GM03348 (cell line): ENCODE measurements at places on chromosomes 5 and 9.
A peak's percentile ranks its signal among the peaks of the same experiment; 100 is the strongest.

GRCh38 chr5:158691631-158692255, 408.0 kb downstream of the EBF1 start:
- no peak for DNase-seq

DNA sequence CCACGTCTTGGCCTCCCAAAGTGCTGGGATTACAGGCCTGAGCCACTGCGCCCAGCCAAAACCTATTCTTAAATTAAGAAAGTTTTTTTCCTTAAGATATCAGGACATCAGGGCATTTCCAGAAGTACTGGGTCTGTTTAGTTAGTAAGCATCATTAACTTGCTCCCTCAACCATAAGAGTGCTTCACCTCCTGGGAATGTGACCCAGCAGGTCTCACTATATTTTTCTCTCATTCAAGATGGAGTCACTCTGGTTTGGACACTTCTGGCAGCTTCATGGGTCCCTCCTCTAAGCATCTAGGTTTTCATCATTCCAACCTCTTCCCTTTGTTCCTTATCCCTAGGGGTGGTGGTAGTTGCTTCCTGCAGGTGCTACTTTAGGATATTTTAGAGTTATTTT, 10.3 kb upstream of the BRD3OS start:
- no peak for DNase-seq

DNA sequence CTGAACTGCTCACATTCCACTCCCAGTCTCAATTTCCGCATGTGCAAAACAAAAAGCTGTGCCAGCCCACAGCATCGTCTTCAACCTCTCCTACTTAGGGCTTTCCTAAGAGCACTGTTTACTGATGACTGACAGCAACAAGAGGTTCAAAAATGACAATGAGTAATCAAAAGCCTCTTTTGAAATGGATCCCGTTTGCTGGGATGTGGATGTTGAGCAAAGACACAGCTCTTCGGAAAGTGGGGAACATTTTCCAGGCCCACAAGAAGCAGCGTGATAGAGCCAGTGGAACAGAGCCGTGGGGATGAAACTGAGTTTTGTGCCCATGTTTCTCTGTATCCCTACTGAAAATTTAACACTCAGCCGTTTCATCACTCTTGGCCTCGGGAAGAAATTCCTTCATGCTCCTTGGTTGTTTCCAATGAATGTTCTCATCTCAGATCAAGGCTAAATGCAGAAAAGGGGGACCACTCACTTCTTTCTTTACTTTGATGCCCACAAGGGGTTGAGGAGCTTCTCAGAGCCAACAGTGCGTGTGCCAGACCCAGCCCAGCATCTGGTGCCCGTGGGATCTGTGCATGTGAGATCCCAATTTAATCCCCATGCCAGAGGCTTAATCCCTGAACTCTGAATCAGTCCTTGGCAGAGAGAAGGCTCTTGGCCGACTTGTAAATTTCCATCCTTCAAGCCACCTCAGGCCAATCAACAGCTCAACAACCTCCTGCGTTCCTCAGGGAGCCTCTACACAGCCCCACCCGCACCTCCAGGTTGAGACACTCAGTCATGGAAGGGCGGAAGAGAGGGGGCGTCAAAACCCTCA, 230.2 kb upstream of the DAPK1 start:
- DNase-seq, result peak; percentile 79

GRCh38 chr9:20948703-20949102, 82.7 kb downstream of the HACD4 start:
- DNase-seq, result no peak

- DNase-seq, result no peak
Measured at GRCh38 chr5:10030219-10030831, 219.4 kb downstream of the ATPSCKMT start.

DNA sequence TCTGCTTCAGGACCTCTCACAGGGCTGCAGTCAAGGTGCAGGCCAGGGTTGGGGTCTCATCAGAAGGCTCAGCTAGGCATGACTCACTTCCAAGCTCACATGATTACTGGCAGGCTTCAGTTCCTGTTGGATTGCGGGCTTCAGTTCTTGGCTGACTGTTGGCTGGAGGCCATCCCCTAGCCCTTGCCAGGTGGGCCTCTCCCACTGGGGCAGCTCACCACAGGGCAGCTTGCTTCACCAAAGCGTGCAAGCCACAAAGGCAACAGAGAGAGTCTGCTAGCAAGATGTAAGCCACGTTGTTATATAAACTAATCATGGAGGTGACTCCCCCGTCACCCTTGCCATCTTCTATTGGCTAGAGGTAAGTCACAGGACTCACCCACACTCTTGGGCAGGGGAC, 14.4 kb downstream of the CPLX2 start:
- no peak for DNase-seq

DNA sequence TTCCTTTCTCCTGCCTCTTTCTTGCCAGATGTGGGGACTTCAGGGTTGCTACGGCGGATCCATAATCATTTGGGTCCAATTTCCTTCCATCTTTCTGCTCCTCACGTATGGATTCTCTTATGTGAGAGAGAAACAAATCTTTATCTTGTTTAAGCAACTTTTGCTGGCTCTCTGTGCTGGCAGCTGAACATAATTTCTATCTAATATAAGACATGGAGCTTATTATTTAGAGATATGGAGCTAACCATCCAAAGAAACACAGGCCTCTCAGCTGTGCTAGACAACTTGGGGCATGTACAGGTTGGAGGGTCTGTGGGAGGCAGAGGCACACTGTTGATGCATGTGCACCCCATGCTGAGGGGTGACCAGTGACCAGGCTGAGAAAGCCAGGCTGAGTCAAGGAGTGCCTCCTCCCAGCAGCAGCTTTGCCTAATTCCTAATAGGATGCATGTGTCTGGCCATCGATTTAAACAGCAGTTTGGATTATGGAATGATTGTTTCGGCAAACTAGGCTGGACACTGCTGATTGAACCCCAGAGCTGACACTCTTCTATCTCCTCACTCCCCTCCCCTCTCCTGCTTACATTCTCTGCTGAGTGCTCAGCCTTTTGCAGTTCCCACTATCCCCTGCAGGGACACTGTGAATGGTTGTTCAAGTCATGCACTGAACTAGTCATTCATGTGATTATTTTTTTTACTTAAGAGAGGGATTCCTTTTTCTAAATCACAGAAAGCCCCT, 195.8 kb downstream of the ERCC6L2 start:
- DNase-seq, result peak; percentile 58

DNA sequence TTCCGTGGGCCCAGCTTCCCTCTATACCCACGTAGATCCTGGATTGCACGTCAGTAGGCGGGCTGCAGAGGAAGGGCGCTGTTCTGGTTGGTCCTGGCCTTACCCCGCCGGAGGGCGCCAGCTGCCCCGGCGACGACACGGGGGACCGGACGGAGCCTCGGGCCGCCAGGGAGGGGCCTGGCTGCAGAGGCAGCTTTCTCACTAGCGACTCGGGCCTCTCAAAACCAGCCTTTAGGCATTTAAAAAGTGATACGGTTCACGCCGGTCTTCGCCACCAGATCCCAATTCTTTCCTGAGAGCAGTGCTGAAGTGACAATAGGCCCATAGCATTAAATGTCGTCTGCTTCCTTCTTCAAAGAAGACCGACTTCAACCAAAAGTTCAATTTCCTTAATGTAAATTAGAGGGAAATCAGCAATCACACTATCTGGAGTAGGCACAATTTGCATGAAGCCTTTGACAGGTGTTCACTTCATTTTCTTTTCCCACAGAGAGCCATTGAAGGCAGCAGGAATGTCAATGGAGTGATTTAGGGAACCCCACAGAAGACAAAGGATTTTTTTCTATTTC, 17.6 kb upstream of the UBE2D2 start:
- DNase-seq, result peak; percentile 50

GRCh38 chr9:112894041-112894440, 3.4 kb upstream of the SLC46A2 start:
- DNase-seq, result no peak

- DNase-seq, result peak; percentile 14
Measured at GRCh38 chr9:107838766-107839165, 349.2 kb upstream of the KLF4 start.

GRCh38 chr9:34997379-34997781, 7.8 kb downstream of the DNAJB5 start:
- peak; percentile 0 for DNase-seq

DNA sequence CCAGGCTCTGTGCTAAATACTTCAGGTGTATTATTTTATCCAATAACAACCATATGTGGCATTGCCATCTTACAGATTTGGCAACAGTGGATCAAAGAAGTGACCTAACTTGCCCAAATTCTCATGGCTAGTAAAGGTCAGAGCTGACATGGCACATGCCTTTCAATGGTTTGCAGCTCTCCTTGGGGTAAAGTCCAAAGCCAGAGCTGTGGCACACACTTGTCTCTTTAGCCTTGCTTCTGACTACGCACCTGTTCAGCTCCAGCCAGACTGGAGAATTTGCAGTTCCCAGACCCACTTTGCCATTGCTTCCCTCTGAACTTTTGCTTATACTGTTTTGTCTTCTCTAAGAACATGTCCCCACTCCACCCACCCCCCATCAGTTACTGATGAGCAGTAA, 5.9 kb downstream of the SLC35A4 start:
- DNase-seq, result no peak

DNA sequence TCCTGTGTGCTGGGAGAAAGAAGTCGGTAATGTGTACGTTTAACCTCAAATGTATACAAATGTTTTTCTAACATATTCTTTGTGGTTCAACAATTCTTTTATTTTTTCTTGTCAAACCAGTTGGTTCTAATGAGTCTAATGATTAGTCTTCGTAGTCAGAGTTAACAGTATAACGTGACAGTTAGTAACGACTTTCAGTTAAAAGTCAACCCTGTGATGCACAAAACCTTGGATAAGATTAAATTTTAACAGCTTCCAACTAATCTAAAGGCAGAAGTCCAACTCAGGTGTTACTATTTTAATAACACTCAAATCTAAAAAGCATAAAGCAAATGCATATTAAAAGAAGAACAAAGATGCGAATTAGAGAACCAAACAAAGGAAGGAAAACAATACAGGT, 47.0 kb downstream of the SEMA6A start:
- DNase-seq, result no peak

- no peak for DNase-seq
Measured at GRCh38 chr9:573691-574410, 267.6 kb upstream of the DMRT1 start.

DNA sequence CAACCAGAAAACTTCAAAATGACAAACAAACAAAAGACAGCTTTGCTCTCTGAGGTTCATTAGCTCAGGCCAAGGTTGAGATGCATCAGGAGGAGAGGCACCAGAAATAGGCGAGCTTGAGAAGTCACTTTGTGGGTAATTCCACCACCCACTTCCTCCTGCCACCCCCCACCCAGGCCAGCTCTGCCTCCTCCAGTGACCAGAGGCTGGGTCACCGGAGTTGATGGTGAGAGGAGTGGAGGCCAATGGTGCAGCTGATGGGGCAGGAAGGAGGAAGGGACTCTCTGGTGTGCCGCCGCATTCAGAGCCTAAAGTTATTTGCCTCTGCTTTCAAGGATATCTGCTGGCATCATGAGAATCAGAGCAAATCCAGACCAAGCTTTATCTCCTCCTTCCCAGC, 73.8 kb upstream of the ASTN2 start:
- DNase-seq, result no peak
